Endothelial cell of coronary artery (primary cell): ENCODE measurements at places on chromosomes 12 and 14. TPM values are rescaled to one million over a fixed set of nuclear protein-coding genes. Genes with fewer than 3 reads are reported as not detected.

Gene IFT81
- total RNA-seq: 10.6 and 11.0 TPM in 2 replicates

Gene CBLN3
- total RNA-seq: 1.3 and 2.6 TPM in 2 replicates

Gene SLC7A7
- total RNA-seq: 13.6 and 16.0 TPM in 2 replicates

Gene PRIMA1
- not detected in 2 replicates for total RNA-seq

Gene GPRC5D
- total RNA-seq: not detected in 2 replicates

Gene OR6C76
- not detected in 2 replicates for total RNA-seq

Gene RHNO1
- 12.0 and 15.4 TPM in 2 replicates for total RNA-seq

Gene HOXC9
- not detected in 2 replicates for total RNA-seq
